ENCODE measurements at places on chromosomes 12 and 14. TPM values are rescaled to one million over a fixed set of nuclear protein-coding genes. Genes with fewer than 3 reads are reported as not detected.

The FOXN3 gene
- 117 TPM for total RNA-seq

The BMAL2 gene
- total RNA-seq, result 1.2 TPM

The CRIP1 gene
- 842 TPM for total RNA-seq

The SLC2A13 gene
- total RNA-seq, result 3.0 TPM

The DTX3 gene
- total RNA-seq, result 32.8 TPM

- H3K4me1 ChIP-seq, result peaks cover 3% of the 10 kb centered on the region
- H3K4me3 ChIP-seq, result no peak overlapping the region
- no peak overlapping the region for H3K27ac ChIP-seq
- H3K27me3 ChIP-seq, result peaks cover 9% of the 10 kb centered on the region
- DNase-seq, result no peak
Observed at GRCh38 chr14:92460916-92461579, 52.5 kb upstream of the RIN3 start.

DNA sequence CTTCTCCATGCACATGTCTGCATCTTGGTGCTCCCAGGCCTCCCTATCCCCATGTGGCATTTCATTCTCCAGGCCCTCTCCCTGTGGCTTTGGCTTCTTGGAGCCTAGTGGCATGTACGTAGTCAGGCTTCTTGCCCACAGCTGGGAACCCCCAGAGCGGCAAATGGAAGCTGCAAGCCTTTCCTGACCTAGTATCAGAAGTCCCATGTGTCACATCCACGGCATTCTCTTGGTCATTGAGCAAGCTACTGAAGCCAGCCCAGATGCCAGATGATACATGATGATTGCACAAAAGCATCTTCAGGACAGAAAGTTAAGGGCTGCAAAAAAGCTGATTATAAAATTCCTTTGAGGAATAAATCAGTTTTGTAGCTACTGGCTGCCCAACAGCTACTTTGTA lies 154.9 kb downstream of the PELI2 start:
- H3K4me1 ChIP-seq, result no peaks in the 10 kb centered on the region
- H3K4me3 ChIP-seq, result no peak overlapping the region
- no peak for DNase-seq

DNA sequence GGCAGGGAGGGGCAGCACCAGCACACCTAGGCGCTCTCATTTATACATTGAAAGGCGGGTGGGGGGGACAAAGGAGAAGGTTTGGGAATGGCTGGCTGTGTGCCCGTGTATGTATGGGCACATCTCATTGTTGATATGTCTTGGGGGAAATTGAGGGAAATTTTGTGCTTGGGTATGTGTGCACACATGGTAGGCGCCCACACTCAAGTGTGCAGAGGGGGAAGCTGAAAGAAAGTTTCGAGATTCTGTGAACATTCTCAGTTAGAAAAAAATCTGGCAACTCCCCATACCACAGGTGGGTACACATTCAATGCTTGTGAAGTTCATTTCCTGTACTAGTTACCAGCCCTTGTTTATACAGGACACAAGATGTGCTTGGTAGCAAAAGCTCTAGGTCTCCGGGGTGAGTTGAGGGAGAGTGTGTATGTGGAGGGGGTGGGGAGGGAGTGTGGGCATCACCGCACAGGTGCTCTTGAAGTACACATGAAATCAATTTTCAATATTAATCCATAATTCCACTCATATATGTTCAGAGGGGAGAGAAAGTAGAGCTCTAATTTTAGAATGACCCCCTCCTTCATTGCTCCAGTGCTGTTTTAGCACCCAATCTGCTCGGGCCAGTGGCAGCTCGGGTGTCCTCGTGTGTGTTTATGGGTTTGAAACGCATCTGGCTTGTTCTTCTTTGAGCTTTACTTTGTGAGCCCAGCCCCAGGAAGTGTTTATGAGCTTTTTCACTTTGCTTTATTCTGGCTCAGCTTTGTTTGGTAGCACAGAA lies 286.0 kb downstream of the ZFP36L1 start:
- H3K27ac ChIP-seq, result peak overlapping the region; percentile 93
- no peaks in the 10 kb centered on the region for H3K36me3 ChIP-seq
- no peak for DNase-seq
- peaks cover 35% of the 10 kb centered on the region for H3K4me1 ChIP-seq
- H3K27me3 ChIP-seq, result no peaks in the 10 kb centered on the region
- peak overlapping the region; percentile 80 for H3K4me3 ChIP-seq

DNA sequence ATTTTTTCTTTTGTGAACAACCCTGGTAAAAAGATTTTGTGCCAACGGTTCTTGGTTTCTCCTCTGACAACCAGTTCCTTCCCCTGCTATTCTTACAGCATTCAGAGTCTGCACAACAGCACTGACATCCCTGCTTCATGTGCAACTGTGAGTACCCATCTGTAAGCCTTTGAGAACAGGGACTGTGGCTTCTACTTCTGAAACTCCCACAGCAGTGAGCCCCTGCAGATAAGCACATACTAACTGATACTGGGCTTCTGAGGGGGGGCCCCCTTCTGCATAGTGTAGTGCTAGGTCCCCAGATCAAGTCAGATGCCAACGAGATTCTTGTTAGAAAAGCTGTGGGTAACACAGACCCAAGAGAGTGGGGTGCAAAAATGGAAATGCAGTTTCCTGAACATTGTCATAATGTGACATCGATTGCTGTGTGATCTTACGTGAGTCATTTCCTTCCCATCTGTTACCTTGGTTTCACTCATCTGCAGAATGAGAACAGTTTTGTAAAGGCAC lies 11.1 kb upstream of the NINJ2 start:
- DNase-seq, result peak; percentile 59
- H3K4me3 ChIP-seq, result peak overlapping the region; percentile 77
- H3K27me3 ChIP-seq, result no peaks in the 10 kb centered on the region
- H3K4me1 ChIP-seq, result peaks cover 39% of the 10 kb centered on the region
- peak overlapping the region; percentile 98 for H3K27ac ChIP-seq

GRCh38 chr12:51198568-51199365 lies 19.1 kb downstream of the POU6F1 start:
- no peak overlapping the region for H3K4me3 ChIP-seq
- peaks cover 13% of the 10 kb centered on the region for H3K4me1 ChIP-seq
- no peaks in the 10 kb centered on the region for H3K36me3 ChIP-seq
- no peak overlapping the region for H3K27ac ChIP-seq
- H3K27me3 ChIP-seq, result no peaks in the 10 kb centered on the region

GRCh38 chr12:50425589-50426258 lies 25.0 kb downstream of the LARP4 start:
- H3K36me3 ChIP-seq, result peaks cover 2% of the 10 kb centered on the region
- H3K27me3 ChIP-seq, result no peaks in the 10 kb centered on the region
- no peak for DNase-seq
- peaks cover 15% of the 10 kb centered on the region for H3K4me1 ChIP-seq

- no peaks in the 10 kb centered on the region for H3K36me3 ChIP-seq
- H3K4me1 ChIP-seq, result no peaks in the 10 kb centered on the region
- no peaks in the 10 kb centered on the region for H3K27me3 ChIP-seq
- H3K27ac ChIP-seq, result no peak overlapping the region
Observed at GRCh38 chr14:74909501-74909900, 13.6 kb downstream of the RPS6KL1 start.

DNA sequence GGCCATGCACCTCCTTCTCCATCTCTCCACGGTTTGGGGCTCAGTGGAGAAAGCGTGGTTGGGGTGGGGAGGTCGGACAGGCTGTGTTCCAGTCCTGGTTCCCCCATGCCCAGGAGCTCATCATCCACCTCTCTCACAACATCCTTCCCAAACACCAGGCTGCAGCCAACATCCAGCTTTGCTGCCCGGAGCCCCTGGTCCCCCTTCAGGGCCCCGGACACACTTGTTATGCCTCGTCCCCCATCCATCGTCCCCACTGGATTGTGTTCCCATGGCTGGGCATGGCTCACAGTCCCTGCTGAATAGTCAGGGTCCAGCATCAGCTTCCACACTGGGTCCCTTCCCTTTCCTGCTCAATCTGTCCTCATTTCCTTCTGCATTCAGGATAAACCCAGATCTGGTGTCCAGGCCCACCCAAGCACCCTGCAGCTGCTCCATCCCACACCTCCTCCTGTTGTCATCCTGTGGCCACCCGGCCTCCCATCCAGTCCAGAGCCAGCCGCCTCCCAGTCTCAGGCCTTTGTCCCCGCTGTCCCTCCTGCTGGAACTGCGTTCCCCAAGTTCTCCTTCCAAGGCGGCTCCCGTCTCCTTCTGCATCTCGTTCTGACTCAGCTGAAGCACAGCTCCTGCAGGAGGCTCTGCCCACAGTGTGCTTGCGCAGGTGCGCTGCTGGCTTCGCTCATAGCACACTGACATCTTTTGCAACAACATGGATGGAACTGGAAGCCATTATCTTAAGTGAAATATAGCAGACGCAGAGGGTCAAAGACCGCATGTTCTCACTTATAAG lies 211.4 kb upstream of the RTL1 start:
- no peak for DNase-seq
- H3K36me3 ChIP-seq, result peaks cover 4% of the 10 kb centered on the region
- H3K27ac ChIP-seq, result no peak overlapping the region
- H3K27me3 ChIP-seq, result peaks cover 30% of the 10 kb centered on the region
- H3K4me3 ChIP-seq, result no peak overlapping the region

DNA sequence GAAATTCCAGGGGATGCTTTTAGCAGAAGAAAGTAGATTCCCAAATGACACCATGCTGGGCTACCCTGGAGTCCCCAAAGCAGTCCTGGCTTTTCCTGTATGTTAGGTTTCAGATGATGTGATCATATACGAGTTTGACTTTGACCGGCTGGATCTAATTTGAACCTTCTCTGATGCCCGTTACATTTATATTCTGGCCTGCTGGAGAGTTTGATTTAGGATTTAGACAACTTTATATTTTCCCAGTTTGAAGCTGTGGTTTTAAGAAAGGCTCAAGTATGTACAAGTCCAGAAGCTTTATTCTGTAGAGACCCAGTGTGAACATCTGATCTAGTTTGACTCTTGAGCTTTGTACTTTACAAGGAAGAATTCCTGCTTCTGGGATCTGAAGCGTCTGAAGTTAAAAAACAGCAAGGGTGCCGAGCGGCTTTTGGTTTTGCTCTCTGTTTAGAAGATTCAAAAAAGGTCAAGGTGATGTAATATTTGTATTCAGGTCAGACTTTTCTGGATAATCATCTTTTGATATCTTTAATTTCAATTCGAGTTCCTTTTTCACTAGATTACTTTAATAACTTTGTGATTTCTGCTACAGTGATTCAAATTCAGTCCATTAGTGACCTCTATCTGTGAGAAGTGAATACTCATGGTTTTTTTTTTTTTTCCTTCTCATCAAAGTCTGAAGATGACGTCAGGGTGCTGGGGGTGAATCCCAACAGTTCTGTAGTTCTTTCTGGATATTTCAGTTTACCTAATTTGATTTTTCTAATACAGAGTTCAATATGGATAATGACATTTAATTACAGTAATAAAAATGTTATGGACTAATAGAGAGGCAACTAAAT lies 6.3 kb downstream of the FLRT2 start:
- H3K36me3 ChIP-seq, result peaks cover 3% of the 10 kb centered on the region
- peaks cover 8% of the 10 kb centered on the region for H3K4me1 ChIP-seq
- no peak for DNase-seq
- H3K4me3 ChIP-seq, result no peak overlapping the region
- H3K27ac ChIP-seq, result no peak overlapping the region

DNA sequence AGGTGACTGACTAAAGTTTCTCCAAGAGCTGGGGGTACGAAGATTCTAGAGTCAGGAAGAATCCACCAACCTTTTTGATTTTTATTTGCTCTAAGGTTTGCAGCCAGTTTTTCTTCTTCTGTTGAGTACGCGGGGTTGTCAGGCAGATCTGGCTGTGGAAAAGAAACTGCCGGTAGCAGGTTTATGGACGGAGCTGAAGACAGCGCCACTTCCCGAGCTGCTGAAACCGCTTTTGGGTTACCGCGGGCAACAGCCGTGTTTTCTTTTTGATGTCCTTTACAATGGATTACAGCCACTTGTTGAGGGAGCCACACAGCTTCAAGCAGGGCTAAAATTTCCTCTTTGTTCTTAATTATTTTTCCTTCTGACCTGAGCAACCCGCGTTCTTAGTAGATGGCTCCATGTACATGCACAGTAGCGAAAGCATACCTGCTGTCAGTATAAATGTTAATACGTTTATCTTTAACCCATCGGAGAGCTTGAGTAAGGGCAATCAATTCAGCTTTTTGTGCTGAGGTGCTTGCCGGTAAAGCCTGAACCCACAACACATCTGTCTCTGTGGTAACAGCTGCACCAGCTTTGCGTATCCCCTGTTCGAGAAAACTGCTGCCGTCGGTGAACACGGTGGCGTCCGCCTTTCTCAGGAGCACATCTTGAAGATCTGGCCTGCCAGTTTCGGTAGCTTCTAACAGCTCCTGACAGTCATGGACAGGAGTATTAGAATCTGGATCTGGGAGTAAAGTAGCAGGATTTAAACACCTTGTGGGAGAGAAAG lies 674.3 kb downstream of the TMEM121 start:
- H3K27me3 ChIP-seq, result peaks cover 70% of the 10 kb centered on the region
- H3K4me1 ChIP-seq, result peaks cover 10% of the 10 kb centered on the region
- no peak for DNase-seq

DNA sequence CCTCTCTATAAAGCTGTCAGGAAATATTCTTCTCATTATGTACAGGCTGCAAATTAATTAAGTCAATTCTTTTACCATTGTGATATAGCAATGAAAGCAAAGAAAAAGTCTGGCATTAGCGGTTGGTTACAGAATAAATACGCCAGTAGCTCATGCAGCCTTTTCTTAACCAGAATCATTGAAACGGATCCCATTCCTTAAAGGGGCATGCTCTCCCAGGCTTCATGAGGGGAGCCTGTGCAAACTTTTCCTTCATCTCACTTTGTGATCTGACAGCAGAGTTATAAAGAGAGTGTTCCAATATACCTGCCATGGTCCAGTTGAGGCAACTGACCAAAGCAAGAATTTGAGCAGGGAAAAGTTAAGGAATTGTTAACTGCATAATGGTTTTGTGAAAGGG lies 337.7 kb downstream of the EMP1 start:
- peaks cover 17% of the 10 kb centered on the region for H3K27me3 ChIP-seq
- H3K4me3 ChIP-seq, result no peak overlapping the region
- H3K36me3 ChIP-seq, result peaks cover 2% of the 10 kb centered on the region
- H3K27ac ChIP-seq, result no peak overlapping the region
- no peak for DNase-seq
- H3K4me1 ChIP-seq, result no peaks in the 10 kb centered on the region

DNA sequence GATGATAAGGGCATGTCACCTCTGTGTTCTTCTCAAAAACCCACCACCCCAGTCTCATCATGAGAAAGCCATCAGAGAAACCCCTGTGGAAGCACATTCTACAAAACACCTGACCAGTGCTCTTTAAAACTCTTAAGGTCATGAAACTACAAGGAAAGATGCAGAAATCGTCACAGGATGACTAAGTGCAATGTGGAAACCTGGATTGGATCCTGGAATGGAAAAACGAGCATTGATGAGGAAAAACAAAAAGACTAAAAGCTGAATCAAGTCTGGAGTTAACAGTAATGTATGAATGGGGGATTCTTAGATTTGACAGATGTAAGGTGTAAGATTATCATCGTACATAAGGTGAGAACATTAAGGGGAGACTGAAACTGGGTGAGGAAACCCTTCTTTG lies 211.0 kb downstream of the TBX5 start:
- no peak for DNase-seq
- no peaks in the 10 kb centered on the region for H3K36me3 ChIP-seq
- no peak overlapping the region for H3K27ac ChIP-seq
- no peaks in the 10 kb centered on the region for H3K27me3 ChIP-seq
- no peaks in the 10 kb centered on the region for H3K4me1 ChIP-seq
- no peak overlapping the region for H3K4me3 ChIP-seq

GRCh38 chr14:63800651-63801375 lies 52.0 kb upstream of the SYNE2 start:
- peaks cover 3% of the 10 kb centered on the region for H3K36me3 ChIP-seq
- H3K27me3 ChIP-seq, result no peaks in the 10 kb centered on the region
- H3K4me1 ChIP-seq, result peaks cover 5% of the 10 kb centered on the region

GRCh38 chr12:49400304-49400703 lies 33.0 kb downstream of the SPATS2 start:
- no peak overlapping the region for H3K27ac ChIP-seq
- peaks cover 34% of the 10 kb centered on the region for H3K4me1 ChIP-seq
- DNase-seq, result no peak
- H3K4me3 ChIP-seq, result no peak overlapping the region
- H3K36me3 ChIP-seq, result peaks cover 8% of the 10 kb centered on the region
- H3K27me3 ChIP-seq, result no peaks in the 10 kb centered on the region

All from T-helper 17 cell (primary cell).